Jurkat, Clone E6-1 (cell line): ENCODE measurements at places on chromosomes 7 and 10.

DNA sequence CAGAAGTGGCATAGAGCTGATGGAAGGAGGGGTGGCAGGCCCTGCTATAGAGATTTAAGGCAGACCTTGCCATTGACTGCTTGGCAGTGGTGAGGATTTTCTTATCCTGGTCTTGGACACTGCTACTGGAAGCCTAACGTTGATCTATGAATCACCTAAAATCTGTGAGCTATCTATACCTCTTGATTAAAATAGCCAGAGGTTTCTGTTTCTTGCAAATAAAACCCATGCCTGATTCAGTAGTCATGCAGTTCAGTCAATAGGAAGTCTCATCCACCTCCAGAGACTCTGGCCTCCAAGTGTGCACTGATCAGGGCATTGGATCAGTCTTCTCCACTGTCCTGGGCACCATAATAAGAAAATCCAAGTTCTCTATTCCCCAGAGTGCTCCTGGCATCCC, 286.5 kb downstream of the PTEN start:
- no peak for DNase-seq

DNA sequence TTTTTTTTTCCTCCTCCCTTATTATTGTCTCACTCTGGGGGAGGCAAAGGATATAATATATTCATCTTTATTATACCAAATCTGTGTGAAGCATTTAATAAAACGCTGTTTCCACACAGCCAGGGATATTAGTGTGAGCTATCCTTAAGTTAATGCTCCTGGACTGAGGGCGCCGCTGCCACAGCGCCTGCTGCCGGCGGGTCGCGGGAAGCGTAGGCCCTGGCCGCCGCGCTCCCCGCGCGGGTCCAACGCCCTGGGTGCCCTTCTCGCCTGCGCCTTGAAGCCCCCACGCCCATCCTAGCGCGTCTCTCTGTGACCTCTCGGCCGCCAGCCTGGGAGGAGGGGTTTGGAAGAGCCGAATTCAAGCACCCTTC, 9.5 kb upstream of the LBX1 start:
- no peak for DNase-seq

GRCh38 chr7:129258649-129259389, 34.0 kb downstream of the AHCYL2 start:
- peak; percentile 30 for DNase-seq

DNA sequence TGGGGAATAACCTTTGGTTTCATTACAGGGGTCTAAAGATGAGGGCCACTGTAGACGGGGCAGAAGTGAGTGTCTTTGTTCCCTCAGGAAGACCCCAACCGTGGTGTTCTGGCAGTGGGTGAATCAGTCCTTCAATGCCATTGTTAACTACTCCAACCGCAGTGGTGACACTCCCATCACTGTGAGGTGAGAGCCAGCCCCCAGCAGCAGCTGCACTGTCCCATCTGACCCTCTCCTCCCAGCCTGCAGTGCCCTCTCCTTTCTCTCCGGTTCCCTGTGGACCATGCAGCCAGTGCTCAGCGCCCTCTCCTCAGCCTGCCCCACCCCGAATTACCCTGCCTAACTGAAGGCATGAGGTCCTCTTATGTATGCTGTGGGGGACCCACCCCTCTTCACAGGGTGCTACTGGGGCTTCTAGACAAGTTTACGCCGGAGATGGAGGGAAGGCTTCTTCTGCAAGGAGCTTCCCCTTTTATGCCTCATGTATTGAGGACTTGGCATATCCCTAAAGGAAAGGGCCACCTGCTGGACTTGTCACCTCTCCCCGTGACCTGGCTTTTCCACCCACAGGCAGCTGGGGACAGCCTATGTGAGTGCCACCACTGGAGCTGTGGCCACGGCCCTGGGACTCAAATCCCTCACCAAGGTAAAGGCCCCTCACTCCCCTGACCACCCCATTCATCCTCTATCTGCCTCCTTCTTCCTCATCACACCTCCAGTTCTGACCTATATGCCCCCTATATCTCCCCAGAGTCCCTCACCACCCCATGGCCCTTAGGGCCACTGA, 5.1 kb downstream of the SFXN3 start:
- DNase-seq = no peak

DNA sequence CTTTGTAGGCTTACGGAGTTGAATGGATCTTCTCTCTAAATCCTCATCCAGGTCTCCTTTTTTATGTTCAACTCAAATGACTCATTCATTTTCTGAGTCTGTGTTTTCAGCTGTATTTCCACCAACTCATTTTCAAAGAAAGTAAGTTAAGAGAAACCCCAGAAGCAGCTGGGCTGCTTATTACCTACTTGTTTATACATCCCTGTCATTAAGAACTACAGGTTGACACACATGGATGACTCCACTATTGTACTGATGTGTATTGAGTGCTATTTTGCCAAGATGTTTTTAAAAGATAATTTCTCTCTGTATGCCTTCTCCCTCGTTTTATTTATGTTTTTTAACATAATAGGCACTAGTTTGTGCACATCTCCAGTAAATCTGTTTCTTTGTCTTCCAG, 41.9 kb downstream of the DGKI start:
- DNase-seq = no peak

GRCh38 chr7:41428381-41428780, 274.5 kb downstream of the INHBA start:
- no peak for DNase-seq

GRCh38 chr10:200405-200804, 65.2 kb downstream of the ZMYND11 start:
- no peak for DNase-seq

GRCh38 chr7:14839307-14839706, 63.2 kb downstream of the DGKB start:
- DNase-seq = no peak

GRCh38 chr7:142327628-142328405, 70.0 kb upstream of the PRSS58 start:
- DNase-seq = no peak

DNA sequence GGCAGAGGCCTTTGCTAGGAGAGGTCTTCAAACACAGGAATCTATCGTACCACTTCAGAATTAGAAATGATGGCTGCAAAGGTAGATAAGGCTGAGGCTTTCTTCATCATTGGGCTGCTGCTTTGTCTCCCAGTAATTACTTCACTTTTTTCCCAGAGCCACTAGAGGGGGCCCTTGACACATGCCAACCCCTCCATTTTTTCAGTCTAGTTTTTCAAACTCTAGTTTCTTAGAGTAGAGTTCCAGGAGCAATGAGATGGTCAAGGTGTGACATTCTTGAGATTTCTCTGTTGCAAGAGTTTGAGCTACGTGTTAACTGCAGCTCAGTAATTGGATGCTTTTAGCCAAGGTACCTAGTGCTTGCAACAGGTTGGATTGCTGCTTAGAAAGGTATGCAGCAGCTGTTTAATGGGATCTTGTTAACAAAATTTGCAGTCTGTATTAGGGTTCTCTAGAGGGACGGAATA, 33.8 kb upstream of the RBM20 start:
- peak; percentile 64 for DNase-seq

GRCh38 chr7:149642589-149642988, 130.8 kb downstream of the ZNF467 start:
- DNase-seq = no peak

DNA sequence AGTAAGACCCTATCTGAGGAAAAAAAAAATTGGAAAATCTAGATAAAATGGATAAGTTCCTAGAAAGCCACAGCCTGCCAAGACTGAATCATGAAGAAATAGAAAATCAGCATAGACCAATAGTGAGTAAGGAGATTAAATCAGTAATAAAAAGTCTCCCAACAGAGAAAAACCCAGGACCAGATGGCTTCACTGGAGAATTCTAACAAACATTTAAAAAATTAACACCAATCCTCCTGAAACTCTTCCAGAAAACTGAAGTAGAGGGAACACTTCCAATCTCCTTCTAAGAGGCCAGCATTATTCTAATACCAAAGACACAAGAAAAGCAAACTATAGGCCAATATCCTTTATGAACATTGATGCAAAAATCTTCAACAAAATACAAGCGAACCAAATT, 8.8 kb upstream of the LIMK1 start:
- no peak for DNase-seq

DNA sequence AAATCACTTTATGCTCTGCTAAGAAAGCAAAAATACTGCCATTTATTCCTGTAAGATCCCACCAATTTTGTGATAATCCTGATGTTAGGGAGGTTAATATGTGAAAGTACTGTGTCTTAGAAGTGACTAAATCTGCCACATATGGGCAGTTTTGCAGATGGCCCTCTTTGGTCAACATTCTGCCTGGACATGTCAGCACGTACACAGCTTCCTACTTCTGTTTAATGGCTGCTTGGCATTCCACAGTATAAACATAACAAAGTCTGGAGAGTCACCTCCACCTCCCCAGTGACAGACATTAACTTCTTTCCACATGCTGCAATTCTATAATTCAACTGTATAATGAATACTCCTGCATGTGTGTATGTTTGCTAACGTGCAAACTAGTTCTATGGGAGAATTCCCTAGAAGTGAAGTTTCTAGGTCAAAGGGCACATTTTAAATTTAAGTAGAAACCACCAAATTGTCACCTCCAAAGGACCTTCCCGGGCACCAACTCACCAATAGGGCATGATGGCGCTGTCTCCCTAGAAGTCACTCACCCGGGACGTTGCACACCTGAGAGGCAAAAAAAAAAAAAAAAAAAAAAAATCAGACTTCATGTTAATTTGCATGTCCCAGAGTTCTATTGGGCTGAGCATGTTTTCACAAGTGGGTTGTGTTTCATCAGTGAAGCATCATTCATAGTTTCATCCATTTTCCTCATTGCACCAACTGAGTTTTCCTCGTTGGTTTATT, 38.9 kb downstream of the MKI67 start:
- DNase-seq = no peak

DNA sequence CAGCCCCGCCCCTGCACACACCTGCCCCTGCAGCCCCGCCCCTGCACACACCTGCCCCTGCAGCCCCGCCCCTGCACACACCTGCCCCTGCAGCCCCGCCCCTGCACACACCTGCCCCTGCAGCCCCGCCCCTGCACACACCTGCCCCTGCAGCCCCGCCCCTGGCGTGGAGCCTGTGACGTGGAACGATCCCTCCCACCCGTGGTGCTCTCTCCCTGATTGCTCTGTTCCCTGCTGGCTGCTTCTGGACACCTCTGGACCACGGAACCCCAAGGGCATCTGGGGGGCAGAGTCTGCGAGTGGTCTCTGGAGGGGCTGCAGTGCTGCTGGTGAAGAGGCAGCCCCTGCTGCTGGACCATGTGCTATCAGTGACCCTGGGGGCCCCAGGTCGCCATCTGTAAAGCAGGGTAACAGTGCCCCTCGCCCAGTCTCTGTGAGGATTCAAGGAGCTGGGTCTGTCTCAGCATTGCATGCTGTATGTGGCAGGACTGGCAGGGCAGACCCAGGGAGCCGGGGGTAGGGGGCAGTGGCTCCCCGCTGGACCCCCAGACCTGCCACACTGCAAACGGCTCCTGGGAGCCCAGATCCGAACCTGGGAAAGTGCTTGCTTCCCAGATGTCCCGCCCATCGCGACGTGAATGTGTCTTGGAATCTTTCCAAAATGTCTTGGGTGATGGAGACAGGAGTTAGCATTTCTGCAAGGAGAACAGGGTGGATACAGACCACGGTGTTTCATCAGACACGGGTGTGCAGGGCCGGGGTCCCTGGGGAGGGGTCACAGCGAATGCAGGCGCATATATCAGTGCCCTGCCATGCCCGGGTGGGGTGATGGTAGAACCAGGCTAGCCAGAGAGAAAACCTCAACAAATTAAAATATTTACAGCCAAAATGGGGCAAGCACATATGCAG, 27.9 kb upstream of the NKX6-2 start:
- no peak for DNase-seq

DNA sequence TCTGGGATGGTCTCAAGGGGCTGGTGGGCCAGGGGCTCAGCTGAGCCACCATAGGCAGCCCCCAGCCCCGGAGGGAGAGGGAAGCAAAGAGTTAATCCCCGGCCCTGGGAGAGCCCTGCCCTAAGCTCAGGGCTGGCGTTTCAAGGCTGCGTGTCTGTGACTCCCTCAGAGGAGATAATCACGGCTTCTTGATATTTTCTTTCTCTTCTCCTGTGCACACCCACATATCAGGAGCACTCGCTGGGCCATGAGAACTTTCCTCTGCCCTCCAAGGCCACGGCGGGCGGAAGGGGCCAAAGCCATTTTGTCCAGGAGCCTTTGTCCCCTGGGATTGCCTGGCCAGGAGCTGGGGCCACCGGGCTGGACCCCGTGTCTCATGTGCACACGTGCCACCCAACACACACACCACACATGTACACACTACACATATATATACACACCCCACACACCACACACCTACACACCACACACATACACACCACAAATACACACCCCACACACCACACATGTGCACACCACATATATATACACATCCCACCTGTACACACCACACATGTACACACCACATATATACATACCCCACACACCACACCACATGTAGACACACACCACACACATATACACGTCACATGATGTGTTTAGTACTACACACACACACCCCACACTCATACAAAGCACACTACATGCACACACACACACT, 16.9 kb downstream of the VENTX start:
- DNase-seq = no peak

DNA sequence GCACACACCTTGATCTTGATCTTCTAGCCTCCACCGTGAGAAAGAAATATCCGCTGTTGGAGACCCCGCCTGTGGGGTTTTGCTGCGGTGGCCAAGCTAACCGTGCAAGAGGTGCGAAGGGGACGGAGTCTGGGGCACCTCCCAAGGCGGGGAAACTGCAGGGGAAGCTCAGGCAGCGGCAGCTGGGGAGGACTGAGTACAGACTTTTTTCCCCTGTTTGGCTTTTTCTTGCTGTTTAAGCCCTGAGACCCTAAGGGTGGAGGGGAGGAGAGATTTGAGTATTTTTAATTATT, 108.0 kb downstream of the DNAJB6 start:
- DNase-seq = no peak

GRCh38 chr10:123274306-123275135, 120.3 kb downstream of the BUB3 start:
- DNase-seq = no peak

- no peak for DNase-seq
Measured at GRCh38 chr7:92656121-92656520, 65.9 kb upstream of the FAM133B start.

GRCh38 chr10:71577345-71577744, 142.2 kb downstream of the C10orf105 start:
- DNase-seq = no peak

GRCh38 chr10:124756156-124756903, 12.2 kb upstream of the FAM53B start:
- DNase-seq = no peak

DNA sequence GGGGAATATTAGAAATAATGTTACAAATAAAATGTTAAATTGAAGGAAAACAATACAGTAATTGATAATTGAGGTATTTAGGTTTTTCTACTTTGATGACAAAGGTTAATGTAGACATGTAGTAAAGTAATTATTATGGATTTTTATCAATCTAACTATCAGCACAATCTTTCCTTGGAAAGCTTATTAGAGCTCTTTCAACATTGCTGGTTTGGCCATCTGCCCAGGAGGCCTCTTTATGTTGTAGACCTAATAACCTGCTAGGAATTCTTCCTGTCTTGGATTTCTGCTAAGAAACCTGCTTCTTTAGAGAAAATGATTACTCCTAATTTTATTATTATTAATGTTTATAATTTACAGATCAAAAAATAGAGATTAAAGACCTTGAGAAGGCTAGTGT, 78.9 kb downstream of the CHRM2 start:
- no peak for DNase-seq
